ENCODE measurements at places on chromosomes 1 and 21.
A peak's percentile ranks its signal among the peaks of the same experiment; 100 is the strongest.

DNA sequence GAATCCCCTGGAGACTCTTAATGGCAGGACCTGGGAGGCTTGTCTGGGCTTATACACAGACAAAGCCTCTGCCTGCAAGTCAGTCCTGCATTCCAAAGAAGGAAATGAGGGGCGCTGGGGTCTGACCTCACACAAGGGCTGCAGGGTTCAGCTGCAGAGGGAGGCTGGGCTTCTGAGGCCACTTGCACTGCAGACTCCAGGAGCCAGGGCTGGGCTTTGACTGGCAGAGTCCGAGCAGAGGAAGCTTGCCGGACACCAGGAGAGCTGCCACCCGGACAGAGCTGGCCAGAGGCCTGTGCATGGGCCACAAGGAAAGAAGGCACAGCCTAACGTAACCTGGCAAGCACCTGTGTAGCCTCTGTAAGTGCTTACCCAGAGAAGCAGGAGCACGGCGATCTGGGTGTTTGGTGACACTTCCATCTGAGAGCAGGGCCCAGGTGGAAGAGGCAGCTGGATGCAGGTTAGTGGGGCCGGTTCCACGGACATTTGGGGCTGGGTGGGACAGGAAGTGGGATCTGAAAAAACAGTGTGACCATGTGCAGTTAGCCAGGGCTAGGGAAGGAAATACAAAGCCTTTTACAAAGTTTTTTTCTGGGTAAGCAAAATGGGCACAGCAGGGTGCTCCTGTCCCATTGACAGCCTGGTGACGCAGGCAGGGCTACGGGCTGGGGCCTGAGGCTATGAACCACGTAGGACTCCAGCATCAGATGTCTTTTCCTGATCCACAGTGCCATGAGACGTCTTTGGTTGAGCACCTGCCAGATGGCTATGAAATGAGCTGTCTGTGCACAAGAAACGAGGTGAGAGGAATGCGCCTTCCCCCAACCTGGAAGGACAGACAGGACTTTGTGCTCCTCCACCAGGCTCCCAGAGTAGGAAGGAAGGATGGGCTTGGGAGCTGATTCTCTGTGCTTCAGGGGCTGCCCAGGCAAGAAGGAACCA, 37.3 kb upstream of the LBR start:
- peak overlapping the region; percentile 26 for H3K4me3 ChIP-seq
- peak overlapping the region; percentile 78 for H3K27ac ChIP-seq
- no peaks in the 10 kb centered on the region for H3K27me3 ChIP-seq
- DNase-seq = no peak
- H3K4me1 ChIP-seq = peaks cover 51% of the 10 kb centered on the region
- no peaks in the 10 kb centered on the region for H3K36me3 ChIP-seq

GRCh38 chr1:22471610-22472009, 20.0 kb downstream of the ZBTB40 start:
- no peaks in the 10 kb centered on the region for H3K4me1 ChIP-seq
- H3K27me3 ChIP-seq = no peaks in the 10 kb centered on the region
- no peak for DNase-seq
- no peak overlapping the region for H3K27ac ChIP-seq
- H3K36me3 ChIP-seq = no peaks in the 10 kb centered on the region

GRCh38 chr1:218165701-218166114, 119.4 kb upstream of the RRP15 start:
- peak overlapping the region; percentile 23 for H3K4me3 ChIP-seq
- H3K27me3 ChIP-seq = peaks cover 59% of the 10 kb centered on the region
- H3K4me1 ChIP-seq = peaks cover 6% of the 10 kb centered on the region
- no peak for DNase-seq

- peak overlapping the region; percentile 64 for H3K4me3 ChIP-seq
- H3K4me1 ChIP-seq = peaks cover 24% of the 10 kb centered on the region
- H3K27ac ChIP-seq = peak overlapping the region; percentile 67
- DNase-seq = peak; percentile 14
These were observed 142.5 kb downstream of the TNR start for GRCh38 chr1:175600721-175601440.

GRCh38 chr1:43398227-43398626, 8.5 kb downstream of the SZT2 start:
- no peak for DNase-seq
- no peak overlapping the region for H3K4me3 ChIP-seq
- H3K36me3 ChIP-seq = peaks cover 19% of the 10 kb centered on the region
- H3K27me3 ChIP-seq = no peaks in the 10 kb centered on the region
- H3K4me1 ChIP-seq = no peaks in the 10 kb centered on the region
- no peak overlapping the region for H3K27ac ChIP-seq

DNA sequence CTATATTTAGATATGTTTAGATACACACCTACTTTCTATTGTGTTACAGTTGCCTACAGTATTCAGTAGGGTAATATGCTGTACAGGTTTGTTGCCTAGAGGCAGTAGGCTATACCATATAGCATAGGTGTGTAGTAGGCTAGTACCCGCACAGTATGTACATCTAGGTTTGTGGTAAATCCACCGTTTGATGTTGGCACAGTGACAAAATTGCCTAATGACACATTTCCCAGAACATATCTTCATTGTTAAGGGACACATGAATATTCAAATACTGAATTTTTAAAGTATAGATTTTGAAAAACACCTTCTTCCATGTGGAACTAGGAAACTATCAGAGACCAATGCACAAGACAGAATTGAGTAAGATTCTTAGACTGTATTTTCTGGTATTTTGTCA, 22.6 kb upstream of the PDC start:
- no peak overlapping the region for H3K27ac ChIP-seq
- no peak overlapping the region for H3K4me3 ChIP-seq
- H3K27me3 ChIP-seq = peaks cover 16% of the 10 kb centered on the region
- no peak for DNase-seq
- no peaks in the 10 kb centered on the region for H3K4me1 ChIP-seq
- no peaks in the 10 kb centered on the region for H3K36me3 ChIP-seq

DNA sequence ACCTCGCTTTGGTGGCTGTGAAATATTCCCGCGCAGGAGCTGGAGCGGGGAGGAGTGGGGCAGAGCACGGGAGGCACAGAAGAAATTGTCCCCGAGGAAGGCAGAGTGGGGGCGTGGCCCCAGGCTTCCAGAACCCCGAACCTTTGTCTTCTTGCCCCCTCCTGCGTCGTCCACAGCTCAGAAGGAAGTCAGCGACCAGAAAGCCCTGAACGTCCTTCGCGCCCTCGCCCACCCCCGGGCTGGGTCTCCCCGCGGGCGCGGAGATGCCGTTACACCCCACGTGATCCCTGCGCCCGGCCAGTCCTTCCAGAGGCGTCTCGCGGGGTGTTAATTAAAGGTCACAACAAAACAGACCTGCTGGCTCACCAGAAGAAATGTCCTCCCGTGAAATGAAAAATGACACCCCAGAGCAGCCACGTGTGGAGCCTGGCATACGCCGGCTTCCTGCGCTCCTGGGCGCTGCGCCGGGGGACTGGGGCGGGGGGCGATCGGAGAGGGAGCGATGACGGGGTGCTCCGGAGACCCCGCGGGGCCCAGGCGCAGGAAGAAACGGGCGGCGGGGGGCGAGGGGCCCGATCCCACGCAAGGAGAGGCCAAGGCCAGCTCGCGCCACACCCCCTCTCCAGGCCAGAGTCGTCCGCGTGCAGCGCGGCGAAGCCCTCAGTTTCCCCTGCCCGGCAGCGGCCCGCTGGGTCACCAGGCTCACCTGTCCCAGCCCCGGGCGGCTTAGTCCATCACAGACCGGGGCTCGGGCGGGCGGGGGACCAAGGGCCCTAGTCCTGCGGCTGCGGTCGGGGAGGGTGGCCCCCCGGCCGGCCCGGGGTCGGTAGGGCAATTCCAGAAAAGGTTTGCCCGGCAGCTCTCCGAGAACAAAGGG, 995 bp upstream of the KIF26B start:
- H3K27ac ChIP-seq = no peak overlapping the region
- H3K4me3 ChIP-seq = peak overlapping the region; percentile 66
- peaks cover 17% of the 10 kb centered on the region for H3K4me1 ChIP-seq
- H3K27me3 ChIP-seq = peaks cover 64% of the 10 kb centered on the region
- DNase-seq = no peak

GRCh38 chr1:204725821-204726448, 40.4 kb upstream of the LRRN2 start:
- no peak overlapping the region for H3K4me3 ChIP-seq
- H3K36me3 ChIP-seq = no peaks in the 10 kb centered on the region
- H3K4me1 ChIP-seq = peaks cover 3% of the 10 kb centered on the region
- no peak overlapping the region for H3K27ac ChIP-seq

DNA sequence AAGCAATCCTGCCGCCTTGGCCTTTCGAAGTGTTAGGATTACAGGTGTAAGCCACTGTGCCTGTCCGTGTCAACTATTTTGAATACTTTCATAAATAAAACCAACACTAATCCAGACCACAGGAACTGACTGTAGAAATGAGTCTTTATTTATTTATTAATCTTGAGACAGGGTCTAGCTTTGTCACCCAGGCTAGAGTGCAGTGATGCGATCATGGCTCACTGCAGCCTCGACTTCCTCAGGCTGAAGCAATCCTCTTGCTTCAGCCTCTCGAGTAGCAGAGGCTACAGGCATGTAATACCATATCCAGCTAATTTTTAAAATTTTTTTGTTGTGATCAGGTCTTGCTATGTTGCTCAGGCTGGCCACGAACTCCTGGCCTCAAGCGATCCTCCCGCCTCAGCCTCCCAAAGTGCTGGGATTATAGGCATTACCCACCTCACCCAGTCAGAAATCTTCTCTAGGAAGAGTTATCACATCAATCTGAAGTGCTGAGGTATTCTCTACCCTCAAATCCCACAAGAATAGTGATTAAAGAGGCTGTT, 21.7 kb upstream of the CPLANE2 start:
- H3K36me3 ChIP-seq = peaks cover 18% of the 10 kb centered on the region
- no peaks in the 10 kb centered on the region for H3K27me3 ChIP-seq
- DNase-seq = no peak
- no peak overlapping the region for H3K4me3 ChIP-seq

- no peak overlapping the region for H3K4me3 ChIP-seq
- H3K4me1 ChIP-seq = no peaks in the 10 kb centered on the region
- no peaks in the 10 kb centered on the region for H3K36me3 ChIP-seq
- peaks cover 26% of the 10 kb centered on the region for H3K27me3 ChIP-seq
- no peak for DNase-seq
- no peak overlapping the region for H3K27ac ChIP-seq
These were observed 26.7 kb upstream of the ZBTB8B start for GRCh38 chr1:32438136-32438535.

DNA sequence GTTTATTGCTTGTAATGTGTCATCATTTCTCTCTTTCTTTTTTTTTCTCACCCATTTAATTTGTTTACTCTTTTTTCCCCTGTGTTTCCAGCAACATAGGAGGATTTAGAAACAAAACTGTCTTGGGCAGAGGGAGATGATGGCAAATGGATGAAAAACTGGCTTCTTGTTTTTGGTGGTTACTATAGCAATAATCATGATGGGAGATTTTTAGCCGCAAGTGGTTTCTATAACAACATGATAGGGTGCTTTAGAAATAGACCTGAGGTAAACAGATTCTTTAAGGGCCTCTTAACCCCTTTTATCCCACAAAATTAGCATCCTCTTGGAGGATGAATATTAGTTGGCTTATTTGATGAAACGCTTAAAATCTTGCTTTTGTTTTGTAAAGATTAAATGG, 51.6 kb downstream of the CRB1 start:
- no peaks in the 10 kb centered on the region for H3K4me1 ChIP-seq
- H3K27ac ChIP-seq = no peak overlapping the region
- no peaks in the 10 kb centered on the region for H3K36me3 ChIP-seq
- no peak overlapping the region for H3K4me3 ChIP-seq
- no peak for DNase-seq
- H3K27me3 ChIP-seq = no peaks in the 10 kb centered on the region

DNA sequence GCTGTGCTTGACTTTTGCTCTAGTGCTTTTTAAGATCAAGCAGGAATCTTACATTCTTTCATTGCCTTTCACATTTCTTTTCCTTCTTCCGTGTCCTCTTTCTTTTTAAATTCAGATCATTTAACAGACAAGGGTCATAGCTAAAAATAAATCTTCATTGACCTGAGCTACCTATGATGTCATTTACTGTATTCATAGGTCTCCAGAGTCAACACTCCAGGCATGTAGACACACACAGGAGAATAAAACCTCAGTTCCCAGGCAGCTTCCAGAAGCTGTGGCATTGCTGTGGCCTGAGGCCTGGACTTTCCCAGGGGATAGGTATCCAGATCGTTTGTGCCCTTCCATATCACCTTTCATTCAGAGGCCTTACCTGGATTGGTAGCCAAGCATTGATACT, 38.5 kb upstream of the ENAH start:
- H3K4me1 ChIP-seq = no peaks in the 10 kb centered on the region
- no peak overlapping the region for H3K27ac ChIP-seq
- no peak overlapping the region for H3K4me3 ChIP-seq
- no peak for DNase-seq

- peak; percentile 52 for DNase-seq
- H3K27ac ChIP-seq = peak overlapping the region; percentile 93
- H3K36me3 ChIP-seq = peaks cover 43% of the 10 kb centered on the region
- H3K4me1 ChIP-seq = peaks cover 17% of the 10 kb centered on the region
- H3K4me3 ChIP-seq = peak overlapping the region; percentile 97
- H3K27me3 ChIP-seq = no peaks in the 10 kb centered on the region
These were observed 709 bp downstream of the TNFRSF14 start for GRCh38 chr1:2556678-2557481.

DNA sequence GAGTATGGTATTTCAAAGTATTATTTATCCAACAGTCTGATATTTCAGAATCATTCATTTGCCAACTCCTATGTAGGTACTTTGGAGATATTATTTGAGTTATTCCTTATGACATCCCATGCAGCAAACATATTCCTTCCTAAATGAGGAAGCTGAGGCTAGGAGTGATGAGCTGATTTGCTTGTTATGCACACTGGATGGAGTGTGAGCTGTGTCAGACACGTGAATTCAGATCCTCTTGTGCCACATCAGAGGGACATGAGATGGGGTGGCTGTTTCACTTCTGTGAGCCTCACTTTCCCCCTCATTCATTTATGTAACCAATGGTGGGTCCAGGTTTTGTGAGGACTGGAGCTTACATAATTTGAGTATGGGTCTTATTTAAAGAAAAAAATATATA, 215.9 kb downstream of the DISC1 start:
- no peak overlapping the region for H3K27ac ChIP-seq
- H3K36me3 ChIP-seq = no peaks in the 10 kb centered on the region
- no peak for DNase-seq
- peaks cover 7% of the 10 kb centered on the region for H3K4me1 ChIP-seq

DNA sequence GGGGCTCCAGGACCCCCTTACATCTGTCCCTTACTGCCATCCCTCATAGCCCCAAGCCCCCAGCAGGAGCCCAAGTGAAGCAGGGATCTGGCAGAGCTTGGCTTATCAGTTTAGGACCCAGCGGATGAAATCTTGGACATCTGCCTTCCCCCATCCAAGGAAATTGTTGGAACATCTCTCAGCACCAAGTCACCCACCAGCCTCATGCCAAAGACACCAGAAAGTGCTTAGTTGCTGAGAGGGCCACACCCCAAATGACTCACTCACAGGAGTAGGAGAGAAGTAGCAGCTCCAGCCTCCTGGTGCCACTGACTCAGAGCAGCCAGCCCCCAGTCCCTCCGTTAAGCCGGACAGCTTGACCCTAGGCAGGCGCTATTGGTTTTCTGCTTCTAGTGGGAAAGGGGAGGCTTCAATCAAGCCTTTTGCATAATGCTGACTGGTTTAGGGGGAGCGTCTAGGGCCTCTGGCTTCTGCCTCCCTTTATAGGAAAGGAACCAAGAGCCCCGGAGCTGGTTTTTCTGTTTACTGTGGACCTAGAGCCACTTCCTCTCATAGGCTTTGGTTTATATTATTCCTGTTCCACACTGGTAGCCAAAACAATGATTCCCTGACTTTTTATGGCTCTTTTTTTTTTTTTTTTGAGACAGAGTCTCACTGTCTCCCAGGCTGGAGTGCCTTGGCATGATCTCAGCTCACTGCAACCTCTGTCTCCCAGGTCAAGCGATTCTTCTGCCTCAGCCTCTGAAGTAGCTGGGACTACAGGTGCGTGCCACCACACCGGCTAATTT, 114.2 kb upstream of the IPO9 start:
- no peaks in the 10 kb centered on the region for H3K36me3 ChIP-seq
- no peak overlapping the region for H3K27ac ChIP-seq
